Activated CD8-positive, alpha-beta memory T cell treated with anti-CD3 and anti-CD28 coated beads for 24 hours (primary cell): ENCODE measurements at places on chromosomes 16 and 17.

GRCh38 chr17:49739641-49740271 lies 24.2 kb downstream of the FAM117A start:
- peak; percentile 90 for DNase-seq

DNA sequence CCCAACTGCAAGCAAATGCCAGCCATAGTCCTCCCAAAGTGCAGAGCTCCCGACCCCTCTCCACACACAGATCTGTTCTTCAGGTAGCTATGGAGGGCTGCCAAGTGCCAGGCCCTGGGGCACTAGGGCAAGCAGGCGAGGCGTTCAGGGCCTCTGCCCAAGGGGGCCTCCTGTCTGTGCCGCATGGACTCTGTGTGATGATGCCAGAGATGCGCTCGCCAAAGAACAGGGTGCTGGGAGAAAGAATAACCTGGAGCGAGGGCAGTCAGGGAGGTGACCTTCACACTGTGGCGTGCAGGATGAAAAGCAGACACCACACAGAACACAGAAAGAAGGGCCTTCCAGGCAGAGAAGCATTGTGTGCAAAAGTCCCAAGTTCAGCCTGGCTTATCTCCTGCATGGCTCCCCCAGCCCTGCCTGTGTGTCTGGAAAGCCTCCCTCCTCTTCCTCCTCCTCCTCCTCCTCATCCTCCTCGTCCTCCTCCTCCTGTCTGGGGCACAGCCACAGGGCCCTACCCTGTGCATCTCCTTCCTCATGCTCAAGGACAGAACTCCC lies 44.2 kb downstream of the PEMT start:
- no peak for DNase-seq

- DNase-seq = no peak
Observed at GRCh38 chr17:79859676-79860615, 20.7 kb upstream of the CBX4 start.

DNA sequence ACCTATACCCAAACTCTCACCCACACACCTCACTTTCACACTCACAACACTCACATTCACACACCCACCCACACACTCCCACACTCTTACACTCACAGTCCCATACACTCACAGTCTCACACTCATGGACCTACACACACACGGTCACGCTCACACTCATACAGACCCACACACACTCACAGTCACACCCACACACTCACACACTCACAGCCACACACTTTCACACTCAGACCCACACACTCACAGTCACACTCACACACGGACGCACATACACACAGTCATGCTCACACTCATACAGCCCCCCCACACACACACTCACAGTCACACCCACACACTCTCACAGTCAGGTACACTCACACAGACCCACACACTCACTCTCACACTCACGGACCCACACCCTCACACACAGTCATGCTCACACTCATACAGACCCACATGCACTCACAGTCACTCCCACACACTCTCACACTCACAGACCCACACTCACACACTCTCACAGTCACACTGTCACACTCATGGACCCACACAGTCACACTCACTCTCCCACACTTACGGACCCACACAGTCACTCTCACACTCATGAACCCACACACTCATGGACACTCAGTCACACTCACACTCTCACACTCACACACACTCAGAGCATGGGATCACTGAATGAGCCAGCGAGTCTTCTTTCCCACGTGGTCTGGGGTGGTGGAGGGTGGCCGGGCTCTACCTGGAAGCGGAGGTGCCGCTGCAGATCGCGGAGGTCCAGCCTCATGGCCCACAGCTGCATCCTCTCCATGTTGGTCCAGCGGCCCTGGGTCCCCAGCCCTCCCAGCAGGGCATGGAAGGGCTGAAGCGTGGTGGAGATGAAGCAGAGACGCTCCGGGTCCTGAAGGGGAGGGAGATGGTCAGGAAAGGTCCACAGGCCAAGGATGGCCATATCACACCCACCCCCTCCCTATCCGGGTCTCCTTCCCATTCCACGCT lies 5.1 kb downstream of the IL27 start:
- no peak for DNase-seq

DNA sequence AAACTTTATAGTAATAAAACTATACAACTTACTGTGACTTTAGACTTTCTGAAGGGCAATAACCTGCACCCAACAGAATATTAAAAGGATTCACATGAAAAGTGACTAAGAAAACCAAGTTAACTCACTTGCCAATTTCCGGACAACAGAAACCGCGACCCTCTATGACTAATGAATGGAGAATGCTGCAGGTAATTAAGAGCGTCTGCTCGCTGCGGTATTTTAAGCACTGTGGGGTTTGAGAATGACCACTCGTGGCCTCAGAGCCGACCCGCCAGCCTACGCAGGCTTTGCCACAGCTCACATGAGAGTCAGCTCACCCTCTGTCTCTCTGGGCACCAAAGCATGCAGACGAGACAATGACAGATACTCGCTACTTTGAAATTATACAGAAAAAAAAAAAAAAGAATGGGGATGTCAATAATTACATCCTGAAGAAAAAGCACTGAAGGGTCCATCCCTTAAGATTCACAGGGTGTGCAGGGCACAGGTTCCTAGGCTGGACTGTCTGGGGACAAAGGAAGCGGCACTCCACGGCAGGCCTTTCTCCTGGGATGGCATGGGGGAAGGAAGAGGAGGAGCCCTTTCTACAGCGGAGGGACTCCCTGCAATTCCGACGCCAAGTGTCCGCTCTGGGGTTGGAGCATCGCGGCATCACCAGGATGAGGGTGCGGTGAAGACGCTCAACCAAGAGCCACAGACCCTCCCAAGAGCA lies 35.0 kb downstream of the ZCCHC14 start:
- DNase-seq = peak; percentile 65

DNA sequence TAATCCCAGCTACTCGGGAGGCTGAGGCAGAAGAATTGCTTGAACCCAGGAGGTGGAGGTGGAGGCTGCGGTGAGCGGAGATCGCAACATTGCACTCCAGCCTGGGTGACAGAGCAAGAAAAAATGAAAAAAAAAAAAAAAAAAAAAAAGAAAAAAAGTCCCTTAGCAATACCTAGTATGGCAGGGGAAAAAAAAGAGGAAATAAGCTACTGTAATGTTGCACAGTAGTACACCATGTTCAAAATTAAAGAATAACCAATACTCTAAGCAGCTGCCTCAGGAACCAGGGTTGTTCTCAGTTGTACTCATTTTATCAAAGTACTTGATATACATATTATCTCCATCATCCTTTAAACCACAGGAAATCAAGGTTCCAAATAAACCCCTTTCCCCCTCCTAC lies 17.3 kb upstream of the TXNDC11 start:
- no peak for DNase-seq

DNA sequence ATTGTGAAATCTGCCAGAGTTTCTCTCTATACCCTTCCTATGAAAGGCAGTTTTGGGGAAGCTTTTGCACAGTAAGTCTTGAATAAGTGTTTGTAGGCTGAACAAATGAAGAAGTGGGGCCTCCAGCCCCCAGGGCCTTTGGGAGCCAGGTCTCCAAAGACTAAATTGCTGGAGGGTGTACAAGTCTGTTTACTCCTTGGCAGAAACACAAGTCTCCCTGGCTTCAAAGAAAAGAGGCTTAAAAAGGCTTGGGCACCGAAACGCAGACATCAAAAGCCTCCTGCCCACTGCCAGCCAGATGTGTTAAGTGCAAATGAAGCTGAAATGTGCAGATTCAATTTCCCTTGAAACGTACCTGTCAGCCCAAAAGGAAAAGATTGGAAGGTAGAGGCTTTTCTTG lies 146.3 kb downstream of the TMEM132E start:
- no peak for DNase-seq

GRCh38 chr17:76138234-76138895 lies 2.7 kb downstream of the FOXJ1 start:
- DNase-seq = no peak

- no peak for DNase-seq
Observed at GRCh38 chr17:66942451-66943264, 21.8 kb upstream of the CACNG4 start.

DNA sequence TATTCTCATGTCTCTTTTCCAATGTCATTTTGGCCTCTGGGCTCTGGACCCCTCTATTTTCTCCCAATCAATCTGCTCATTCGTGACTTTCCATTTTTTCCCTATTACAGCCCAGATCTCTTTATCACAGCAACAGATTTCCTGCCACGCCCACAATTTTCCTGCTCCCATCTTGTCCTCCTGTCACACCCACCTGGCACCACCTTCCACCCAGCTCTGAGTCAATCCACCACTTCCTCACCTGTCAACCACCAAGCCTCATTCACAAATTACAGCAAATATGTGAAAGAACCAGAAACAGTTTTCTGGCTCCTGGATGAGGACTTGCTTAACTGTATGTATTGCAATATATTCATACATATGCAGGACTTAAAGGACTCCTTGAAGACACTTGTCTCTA lies 311.3 kb downstream of the GRIN2A start:
- DNase-seq = no peak

- DNase-seq = no peak
Observed at GRCh38 chr17:81419886-81420768, 24.9 kb downstream of the BAHCC1 start.

DNA sequence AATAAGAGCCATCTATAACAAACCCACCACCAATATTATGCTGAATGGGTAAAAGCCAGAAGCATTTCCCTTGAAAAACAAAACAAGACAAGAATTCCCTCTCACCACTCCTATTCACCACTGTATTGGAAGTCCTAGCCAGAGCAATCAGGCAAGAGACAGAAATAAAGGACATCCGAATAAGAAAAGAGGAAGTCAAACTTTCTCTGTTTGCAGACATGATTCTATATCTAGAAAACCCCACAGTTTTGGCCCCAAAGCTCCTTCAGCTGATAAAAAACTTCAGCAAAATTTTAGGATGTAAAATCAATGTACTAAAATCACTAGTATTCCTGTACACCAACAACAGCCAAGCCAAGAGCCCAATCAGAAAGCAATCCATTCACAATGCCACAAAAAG lies 271.8 kb upstream of the AXIN2 start:
- DNase-seq = no peak

- DNase-seq = no peak
Observed at GRCh38 chr16:52727849-52728248, 180.9 kb upstream of the TOX3 start.

GRCh38 chr17:63842173-63842539 lies 329 bp downstream of the SMARCD2 start:
- no peak for DNase-seq

- no peak for DNase-seq
Observed at GRCh38 chr17:28030386-28030785, 12.1 kb upstream of the NLK start.

DNA sequence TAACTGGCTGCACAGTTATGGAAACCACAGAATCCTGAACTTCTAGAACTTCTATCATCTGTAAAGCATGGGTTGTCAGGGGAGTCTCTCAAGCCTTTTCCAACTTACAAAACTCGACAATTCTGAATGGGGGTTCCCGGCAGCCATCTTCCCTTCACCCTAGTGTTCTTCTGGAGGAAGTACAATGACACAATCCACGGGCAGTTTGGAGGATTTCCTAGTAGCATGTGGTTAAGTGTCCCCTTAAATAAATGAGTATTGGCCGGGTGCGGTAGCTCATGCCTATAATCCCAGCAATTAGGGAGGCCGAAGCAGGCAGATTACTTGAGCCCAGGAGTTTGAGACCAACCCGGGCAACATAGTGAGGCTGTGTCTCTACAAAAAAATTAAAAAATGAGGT lies 2.1 kb downstream of the SLC16A6 start:
- no peak for DNase-seq

- no peak for DNase-seq
Observed at GRCh38 chr16:81842564-81843242, 63.6 kb downstream of the PLCG2 start.

GRCh38 chr17:78965491-78965924 lies 14.2 kb downstream of the LGALS3BP start:
- DNase-seq = no peak

DNA sequence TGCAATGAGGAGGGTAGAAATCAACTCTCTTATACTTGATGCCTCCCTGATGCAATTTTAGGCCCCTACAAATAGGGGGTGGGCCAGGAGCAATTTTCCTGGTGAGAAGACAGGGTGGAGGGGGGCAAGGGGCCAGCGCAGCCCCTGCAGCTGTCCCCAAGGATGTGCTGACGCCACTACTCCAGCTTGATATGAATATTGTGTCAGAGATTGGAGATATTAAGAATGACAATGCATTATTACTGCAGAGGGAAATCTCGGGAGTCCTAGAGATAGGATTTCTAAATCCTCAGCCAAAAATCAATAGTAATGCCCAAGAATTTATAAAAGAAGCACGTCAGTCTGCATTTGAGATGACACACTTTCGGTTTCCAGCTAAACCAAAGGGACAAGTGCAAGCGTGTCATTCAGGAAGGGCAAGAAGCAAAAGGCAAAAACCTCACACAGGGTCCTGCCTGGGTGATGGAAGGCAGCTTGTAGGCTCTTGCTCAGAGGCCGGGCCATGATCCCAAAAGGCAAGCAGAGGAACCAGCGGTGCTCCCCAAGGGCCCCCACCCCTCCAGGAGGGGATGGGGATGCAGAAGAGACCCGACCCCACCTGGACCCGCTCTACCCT lies 178.8 kb downstream of the C16orf78 start:
- no peak for DNase-seq

DNA sequence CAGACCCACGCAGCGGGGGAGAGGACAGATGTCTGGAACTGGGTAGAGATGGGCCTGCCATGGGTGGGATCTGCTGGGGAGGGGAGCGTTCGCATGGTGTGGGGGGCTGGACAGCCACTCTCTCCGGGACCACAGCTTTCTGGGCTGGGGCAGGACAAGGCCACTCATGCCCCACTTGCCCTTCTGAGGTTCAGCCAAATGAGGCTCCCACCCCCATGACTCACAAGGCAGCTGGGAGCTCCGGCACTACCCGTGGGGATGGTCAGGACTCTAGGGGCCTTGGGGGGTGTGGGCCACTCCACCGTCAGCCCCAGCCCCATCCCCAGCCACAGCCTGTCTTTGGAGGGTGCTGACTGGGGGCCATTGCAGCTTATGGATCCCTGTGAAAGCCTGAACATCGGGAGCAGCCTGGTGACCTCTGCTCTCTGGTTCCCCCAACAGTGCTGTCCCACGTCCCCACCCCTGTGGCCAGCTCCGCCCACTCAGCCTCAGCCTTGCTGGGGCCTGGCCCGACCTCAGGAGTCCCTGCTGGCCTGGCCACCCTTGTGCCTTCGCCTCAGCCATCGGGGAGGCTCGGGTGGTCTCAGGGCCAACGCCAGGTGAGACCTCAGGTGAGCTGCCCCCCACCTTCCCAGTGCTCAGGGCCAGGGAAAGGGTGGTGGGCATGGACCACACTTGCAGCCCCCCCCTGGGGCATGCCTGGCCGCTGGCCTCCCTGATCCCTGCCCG lies 4.7 kb upstream of the CDH15 start:
- no peak for DNase-seq

- peak; percentile 82 for DNase-seq
Observed at GRCh38 chr17:45270828-45271418, 9.0 kb upstream of the SPATA32 start.

DNA sequence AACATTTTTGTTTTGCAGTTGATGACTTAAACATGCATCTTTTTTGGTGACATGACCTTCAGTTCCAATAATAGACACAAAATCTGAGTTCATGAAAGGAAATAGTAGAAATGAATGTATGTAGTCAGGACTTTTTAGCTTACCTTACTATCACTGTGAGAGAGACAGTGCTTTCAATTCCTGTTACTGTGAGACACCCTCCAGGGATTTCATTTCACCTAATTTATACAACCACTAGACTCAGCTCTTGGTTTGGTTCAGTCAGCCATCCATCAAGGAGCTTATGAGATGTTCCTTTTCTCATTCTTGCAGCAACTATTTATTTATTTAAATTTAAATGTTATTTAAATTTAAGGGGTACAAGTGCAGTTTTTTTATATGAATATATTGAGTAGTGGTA lies 77.9 kb downstream of the MAP2K4 start:
- DNase-seq = no peak
